Stimulated activated CD8-positive, alpha-beta memory T cell treated with anti-CD3 and anti-CD28 coated beads, Interleukin-2, amount 100 ng/mL, for 48 hours (primary cell): ENCODE measurements at places on chromosomes 4 and X.

DNA sequence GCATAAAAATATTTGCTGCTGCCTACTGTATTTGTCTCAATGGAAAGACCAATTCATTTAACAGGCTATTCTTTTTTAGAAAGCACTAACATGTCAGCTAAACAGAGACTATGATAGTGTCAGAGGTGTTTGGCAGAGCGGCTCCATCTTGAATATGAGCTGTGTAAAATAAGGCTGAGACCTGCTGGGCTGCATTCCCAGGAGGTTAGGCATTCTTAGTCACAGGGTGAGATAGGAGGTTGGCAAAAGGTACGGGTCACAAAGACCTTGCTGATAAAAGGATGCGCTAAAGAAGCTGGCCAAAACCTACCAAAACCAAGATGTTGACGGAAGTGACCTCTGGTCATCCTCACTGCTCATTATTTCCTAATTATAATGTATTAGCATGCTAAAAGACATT, 41.8 kb downstream of the NPY5R start:
- no peak for DNase-seq

DNA sequence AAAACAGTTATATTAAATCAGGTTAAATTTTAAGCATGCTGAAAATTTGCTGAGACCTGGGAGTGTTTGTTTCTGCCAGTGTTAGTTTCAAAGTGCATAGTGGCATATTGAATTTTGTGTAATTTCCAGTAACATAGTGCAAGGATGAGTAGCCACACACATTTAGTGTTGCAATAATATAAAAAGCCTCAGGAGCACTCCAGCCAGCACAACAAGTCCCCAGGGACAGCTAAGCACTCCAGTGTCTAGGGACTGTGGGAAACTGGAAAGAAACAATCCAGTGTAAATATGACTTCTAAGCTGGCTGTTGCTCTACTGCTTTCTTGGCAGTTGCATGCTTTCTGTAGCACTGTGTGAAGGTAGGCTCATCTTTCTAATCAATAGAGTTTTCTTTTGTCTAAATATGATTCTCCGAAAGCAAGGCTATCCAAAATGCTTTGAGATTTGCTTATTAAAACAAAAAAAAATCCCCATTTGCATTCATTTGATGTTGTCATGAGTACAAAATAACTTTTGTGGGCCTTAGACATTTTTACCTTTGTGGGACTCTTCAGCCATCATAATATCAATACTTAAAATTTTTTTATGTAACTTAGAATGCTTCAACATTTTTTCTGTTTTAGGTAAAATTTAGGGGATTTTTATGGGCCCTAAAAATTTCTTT, 24.2 kb upstream of the CXCL2 start:
- DNase-seq, result no peak

DNA sequence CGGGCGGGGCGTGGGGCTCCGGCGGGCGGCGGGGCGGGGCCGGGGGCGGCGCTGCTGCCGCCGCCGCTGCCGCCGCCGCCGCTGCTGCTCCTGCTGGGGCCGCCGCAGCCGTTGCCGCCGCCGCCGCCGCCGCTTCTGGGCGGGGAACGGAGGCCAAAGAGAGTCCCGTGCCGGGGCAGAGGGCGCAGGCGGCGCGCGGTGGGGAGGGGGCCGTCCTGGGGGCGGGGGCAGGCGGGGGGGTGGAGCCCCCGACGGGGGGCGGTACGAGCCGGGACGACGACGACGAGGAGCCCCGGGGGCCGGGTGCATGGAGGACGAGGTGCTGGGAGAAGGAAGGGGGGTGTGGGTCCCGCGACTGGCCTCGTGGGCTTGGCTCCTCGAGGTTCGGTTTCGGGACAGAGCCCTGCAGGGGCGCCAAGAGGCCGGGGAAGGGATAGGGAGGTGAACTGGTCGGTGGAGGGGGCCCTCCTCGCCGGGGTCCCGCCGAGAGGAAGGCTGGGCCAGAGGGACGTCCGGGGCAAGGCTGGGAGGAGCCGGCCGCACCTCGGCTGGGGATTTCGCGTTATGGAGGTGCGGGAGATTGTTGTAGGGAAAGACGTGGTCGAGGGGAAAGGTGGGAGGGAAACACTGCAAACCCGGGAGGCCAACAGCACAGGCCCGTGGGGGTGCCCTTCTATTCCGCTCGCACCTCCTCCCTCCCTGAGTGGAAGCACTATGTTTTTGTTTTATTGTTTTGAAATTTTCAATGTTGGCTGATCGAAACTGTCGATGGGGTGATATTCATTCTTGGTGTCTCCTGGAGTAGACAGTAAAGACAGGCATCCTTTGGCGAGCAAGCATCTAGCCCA, 1.9 kb downstream of the BCORL1 start:
- DNase-seq, result no peak

DNA sequence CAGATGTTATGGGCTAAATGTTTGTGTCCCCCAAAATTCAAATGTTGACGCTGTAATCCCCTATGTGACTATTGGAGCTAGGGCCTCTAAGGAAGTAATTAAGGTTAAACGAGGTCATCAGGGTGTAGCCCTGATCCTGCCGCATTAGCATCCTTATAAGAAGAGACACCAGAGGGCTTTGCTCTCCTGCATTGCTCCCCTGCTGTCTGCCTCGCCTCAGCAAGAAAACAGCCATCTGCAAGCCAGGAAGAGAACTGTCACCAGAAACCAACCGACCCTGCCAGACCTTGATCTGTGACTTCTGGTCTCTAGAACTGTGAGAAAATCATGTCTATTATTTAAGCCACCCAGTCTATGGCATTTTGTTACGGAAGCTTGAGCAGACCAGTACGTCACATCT, 331.9 kb downstream of the DCTD start:
- DNase-seq, result no peak

GRCh38 chr4:100289946-100290345, 99.7 kb upstream of the DDIT4L start:
- no peak for DNase-seq

- no peak for DNase-seq
Observed at GRCh38 chr4:8907596-8908205, 36.1 kb upstream of the HMX1 start.

- DNase-seq, result no peak
Observed at GRCh38 chr4:183349673-183350072, 27.4 kb upstream of the CLDN24 start.

- DNase-seq, result no peak
Observed at GRCh38 chr4:186570193-186570996, 15.0 kb upstream of the MTNR1A start.
